Dermis blood vessel endothelial cell (primary cell): ENCODE measurements at places on chromosomes 13 and 19. TPM values are rescaled to one million over a fixed set of nuclear protein-coding genes. Genes with fewer than 3 reads are reported as not detected.

The CERS1 gene
- total RNA-seq = 1.0 and 1.3 TPM in 2 replicates

The KLF1 gene
- total RNA-seq = 0.17 TPM in 1 of 2 replicates, not detected in the other

DNA sequence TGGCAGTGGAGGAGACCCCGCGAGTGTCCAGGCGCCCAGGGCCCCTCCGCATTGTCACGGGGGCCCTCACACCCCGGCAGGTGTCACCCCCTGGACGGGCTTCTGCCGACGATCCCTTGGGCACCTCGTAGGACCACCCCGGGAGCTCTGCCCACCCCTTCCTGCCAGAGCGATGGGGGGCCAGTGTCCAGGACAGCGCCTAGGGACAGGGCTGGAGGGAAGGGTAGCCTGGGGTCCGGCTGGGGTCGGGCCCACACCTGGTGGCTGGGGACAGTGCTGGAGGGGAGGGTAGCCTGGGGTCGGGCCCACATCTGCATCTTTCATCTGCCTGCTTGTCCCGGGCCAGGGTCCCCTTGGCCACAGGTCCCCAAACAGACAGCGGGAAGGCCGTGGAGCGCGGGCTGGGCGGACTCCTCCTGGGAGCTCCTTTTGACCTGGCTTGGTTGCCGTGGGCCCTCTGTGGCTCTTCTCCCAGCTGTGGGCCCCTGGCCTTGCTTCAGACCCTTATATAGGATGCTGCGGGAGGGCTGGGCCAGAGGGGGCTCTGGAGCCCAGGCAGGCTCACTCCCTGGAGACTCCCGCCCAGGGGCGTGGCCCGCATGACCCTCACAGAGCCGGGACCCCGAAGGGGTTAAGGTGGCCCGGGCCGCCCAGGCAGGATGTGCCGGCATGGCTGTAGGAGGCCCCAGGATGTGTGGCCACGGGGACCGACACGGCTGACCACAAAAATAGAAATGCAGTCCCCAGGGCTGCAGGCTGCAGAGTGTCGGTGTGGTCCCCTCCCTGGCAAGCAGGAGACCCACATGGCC, 74.1 kb upstream of the MCF2L start:
- no peak for DNase-seq

The TTC9B gene
- not detected in 2 replicates for total RNA-seq

DNA sequence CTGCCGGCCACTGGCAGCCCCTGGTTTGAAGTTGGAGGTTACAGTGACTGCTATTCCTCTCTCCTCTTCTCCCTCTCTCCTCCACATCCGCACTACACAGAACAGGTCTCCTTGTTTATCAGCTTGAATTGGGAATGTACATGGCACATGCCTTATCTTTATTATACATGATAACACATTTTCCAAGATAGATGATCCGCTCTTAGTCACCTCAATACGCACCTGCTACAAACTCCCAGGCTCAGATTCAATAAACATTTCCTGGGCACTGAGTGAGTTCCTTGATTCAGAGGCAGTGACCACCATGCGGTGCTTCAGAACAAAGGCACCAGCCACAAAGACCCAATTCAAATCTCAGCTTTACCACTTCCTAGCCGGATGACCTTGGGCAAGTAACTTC, 227.7 kb downstream of the TSHZ3 start:
- no peak for DNase-seq

DNA sequence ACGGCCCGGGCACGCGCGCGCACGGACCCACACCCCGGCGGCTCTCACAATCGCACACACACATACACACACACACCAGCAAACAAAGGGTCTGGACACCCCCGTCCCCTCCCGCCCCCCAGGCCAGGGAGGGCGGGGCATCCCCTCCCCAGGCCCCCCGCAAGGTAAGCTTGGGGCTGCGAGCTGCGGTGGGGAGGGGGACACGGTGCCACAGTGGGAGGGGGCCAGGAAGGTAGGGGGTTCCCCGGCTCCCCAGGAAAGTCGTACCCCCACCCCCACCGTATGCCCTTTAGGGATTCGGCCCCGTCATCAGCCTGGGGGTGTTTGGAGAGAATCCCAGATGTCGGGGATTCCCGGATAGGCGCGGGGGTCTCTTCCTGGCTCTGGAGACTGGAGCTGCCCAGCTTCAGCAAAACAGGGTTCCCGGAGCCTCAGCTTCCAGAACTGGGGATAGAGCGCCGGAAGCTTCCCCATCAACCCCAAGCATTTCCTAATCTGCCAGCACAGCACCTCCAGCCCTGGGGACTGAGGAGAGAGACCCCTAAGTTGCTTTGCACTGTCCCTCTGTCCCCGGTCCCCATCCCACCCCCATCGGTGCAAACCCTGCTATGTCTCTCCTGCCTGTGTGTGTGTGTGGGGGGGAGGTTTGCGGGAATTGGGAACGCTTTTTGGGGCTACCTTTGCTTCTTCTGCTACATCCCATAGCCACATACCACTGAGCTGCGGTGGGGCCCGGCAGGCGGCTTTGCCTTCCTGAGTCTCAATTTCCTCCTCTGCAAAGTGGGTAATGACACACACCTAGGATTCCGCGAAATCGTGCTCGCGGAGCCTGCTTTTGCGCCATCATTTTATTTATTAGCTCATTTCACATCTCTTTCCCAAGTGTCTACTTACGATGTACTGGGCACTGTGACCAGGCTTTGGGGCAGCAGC, 1.8 kb upstream of the CDC37 start:
- DNase-seq = no peak
